ENCODE measurements at places on chromosomes 4 and X.

DNA sequence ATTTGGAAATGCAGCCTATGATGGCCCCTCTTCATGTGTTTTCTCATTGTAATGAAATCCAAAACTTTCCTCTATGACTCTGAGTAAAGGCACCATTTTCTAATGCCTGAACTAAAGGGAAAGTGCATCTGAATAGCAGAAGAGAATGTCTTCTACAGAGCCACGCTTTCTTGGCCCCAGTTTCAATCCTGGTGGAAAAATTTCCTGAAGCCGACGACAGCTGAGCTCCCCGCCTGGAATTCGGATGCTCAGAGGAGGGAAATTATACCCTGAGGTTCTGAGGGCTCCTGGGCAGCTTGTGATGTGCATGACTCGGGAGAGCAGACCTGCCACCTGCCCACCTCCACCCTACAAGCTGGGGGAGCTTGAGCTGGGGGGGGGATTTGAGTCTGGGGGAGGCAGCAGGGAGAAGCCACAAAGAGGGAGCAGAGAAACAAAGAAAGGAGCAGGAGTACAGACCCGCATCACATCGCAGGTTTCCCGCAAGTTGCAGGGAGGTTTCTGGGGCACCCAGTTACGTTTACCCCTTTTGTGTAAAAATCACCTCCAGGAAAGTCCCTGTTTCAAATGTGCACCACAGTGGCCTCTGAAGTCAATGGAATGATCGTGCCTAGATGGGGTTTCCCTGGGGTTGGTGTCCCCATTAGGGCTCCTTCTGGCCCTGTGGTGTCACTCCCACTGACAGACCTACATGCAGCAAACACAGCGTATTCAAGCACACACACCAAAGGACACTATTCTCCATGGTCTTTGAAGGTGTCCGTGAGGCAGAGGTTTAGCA, 145.6 kb upstream of the RBPJ start:
- no peak for DNase-seq

- no peak for DNase-seq
These were observed 138.5 kb downstream of the GRIA3 start for GRCh38 chrX:123322536-123322935.

- DNase-seq = no peak
These were observed 37.7 kb upstream of the RAB33B start for GRCh38 chr4:139416073-139416673.

DNA sequence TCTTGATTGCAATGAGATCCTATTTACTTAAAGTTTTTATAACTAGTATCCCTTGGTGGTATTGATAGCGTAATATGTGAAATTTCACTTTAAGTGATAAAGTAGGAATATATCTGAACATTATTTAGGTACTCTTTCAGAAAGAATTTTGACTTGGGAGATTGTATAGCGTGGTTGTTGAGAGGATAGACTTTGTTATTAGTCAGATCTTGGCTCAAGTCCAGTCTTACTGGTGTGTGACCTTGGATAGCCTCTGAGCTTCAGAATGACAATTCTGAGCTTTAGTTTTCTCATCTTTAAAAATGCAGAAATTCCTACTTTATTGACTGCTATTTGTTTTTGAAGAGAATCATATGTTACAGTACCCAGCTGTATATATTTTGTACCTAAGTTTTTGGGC, 32.6 kb downstream of the DCK start:
- DNase-seq = no peak

DNA sequence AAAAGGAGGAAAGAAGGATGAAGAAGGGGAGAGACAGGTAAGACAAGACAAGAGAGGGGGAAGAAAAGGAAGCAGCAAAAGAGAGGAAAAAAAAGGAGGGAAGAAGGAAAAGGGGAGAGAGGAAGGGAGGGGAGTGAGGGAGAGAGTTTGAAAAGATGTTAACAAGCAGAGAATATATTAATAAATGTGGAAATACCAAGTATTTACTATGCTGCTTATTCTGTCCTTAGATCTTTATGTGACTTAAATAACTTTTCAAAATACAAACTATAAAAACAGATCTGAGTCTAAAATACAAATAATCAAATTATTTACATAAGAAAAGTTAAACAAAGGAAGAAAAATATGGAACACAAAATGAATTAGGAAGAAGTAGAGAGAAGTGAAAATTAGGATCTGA, 18.4 kb upstream of the COX18 start:
- no peak for DNase-seq

DNA sequence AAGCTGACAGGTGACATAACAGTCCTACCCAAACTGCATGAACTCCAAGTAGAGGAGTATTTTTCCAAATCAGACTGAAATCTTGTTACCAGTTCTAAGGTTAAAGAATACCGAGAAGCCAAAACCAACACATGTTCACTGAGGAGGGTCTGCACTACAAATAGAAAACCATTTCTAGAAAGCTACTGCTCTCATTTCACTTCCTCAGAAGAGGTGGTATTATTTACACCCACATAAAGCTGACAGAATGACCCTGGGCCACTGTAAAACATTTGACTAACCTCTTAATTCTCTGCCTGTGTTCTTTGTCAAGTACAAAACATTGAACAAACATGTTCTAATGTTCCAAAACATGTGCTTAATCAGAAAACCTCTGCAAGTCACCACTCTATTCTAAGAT, 95.8 kb downstream of the IQCM start:
- no peak for DNase-seq

- no peak for DNase-seq
These were observed 114.8 kb upstream of the ATP6AP2 start for GRCh38 chrX:40465735-40466551.

- no peak for DNase-seq
These were observed 457.4 kb downstream of the CENPC start for GRCh38 chr4:67087897-67088296.

Data from stimulated activated CD8-positive, alpha-beta memory T cell treated with anti-CD3 and anti-CD28 coated beads, Interleukin-7, amount 100 ng/mL, for 1 hour (primary cell).